ENCODE measurements at places on chromosomes 13 and 19.

GRCh38 chr13:112998521-112999280 lies 29.7 kb downstream of the MCF2L start:
- DNase-seq: no peak

GRCh38 chr13:67078062-67078461 lies 152.1 kb downstream of the PCDH9 start:
- no peak for DNase-seq

DNA sequence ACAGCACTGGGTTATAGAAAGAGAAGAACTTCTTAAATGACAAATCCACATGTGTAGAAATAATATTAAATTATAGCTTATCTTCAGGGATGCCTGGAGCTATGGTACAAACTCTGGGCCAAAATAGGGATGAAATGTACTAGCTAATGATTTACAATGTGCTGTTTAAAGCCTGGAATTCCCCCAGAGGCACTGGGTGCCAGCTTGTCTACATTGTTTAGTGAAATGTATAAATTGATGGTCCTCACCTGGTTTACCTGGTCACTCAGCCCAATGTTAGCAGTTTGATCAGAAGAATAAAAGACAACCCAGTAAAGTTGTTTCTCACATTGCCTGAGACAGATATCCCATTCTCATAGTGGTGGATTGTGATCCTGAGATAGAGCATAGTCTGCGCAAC lies 597.2 kb downstream of the DIAPH3 start:
- DNase-seq: no peak

DNA sequence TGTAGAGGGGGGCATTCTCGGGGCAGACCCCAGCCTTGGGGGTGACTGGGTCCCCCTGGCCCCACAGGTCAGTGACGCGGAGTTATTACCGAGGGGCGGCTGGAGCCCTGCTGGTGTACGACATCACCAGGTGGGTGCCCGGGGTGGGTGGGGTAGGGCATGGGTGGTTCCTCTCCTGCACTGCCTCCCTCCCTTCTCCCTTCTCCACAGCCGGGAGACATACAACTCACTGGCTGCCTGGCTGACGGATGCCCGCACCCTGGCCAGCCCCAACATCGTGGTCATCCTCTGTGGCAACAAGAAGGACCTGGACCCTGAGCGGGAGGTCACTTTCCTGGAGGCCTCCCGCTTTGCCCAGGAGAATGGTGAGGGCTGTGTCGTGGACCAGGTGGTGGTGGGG lies 5.7 kb downstream of the RAB4B start:
- DNase-seq: no peak

GRCh38 chr13:113658836-113659235 lies 838 bp upstream of the ATP4B start:
- no peak for DNase-seq

GRCh38 chr13:33751151-33751550 lies 66.8 kb upstream of the RFC3 start:
- DNase-seq: no peak

- DNase-seq: peak; percentile 87
These were observed 45.2 kb downstream of the CDADC1 start for GRCh38 chr13:49292742-49293486.

DNA sequence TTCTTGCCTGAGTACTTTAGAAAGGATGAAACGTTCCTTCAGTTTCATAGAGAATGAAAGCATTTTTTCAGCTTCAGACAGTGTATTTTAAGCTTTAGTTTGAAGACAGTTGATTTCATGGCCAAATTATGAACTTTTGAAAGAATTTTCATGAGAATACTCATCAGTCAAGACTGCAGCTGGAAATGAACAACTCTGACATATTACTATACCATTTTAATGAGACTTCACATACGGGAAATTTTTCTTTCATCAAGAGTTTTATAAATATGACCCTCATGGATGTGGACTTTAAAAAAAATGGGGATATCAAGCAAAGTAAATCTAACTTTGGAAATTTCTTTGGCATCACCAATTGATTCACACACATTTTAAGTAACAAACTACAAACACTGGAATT lies 6.4 kb downstream of the LATS2 start:
- no peak for DNase-seq

DNA sequence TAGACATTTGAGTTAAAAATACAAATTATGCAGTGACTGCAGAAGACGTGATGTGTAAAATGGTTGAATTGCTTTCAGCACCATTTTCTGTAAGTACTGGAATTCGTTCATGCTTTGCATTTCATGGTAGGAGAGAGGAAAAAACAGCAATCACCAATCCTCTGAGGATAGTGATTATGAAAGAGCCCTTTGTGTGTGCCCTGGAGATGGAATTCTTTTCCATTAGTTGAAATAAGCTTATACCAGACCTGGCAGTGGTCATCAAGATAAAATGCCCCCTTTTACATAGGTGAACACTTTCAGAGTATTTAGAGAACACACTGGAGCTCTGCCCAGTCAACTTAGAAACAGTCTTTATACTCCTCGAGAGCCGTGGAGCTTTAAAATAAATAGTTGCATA lies 1.7 kb downstream of the CNMD start:
- no peak for DNase-seq

DNA sequence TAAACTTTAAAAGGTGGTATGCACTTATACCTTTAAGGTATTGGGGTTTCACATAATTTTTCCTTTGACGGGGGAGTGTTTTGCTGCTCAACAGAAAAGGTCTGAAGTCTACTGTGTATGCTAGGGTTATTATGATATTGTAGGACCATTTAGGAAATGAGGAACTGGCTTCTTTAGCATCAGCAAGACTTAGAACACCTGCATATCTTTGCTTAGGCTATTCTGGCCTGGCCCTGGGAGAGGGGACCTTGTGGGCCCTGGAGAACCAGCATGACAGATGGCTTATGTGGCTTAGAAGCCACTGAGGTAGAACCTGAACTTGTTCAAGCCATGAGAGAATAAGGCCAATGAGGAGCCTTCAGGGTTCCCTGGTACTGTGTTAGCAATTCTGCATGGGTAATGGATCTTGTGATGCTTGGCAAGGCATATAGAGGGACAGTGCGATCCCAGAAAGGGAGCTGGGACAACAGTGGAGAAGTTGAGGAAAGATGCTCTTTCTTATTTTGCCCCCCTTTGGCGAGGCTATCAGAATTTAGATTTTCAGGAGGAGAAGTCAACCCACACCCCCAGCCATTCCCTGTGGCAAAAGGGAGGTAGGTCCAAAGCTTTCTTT lies 4.3 kb downstream of the RGCC start:
- no peak for DNase-seq

GRCh38 chr13:75904012-75904411 lies 267.9 kb downstream of the LMO7 start:
- no peak for DNase-seq

DNA sequence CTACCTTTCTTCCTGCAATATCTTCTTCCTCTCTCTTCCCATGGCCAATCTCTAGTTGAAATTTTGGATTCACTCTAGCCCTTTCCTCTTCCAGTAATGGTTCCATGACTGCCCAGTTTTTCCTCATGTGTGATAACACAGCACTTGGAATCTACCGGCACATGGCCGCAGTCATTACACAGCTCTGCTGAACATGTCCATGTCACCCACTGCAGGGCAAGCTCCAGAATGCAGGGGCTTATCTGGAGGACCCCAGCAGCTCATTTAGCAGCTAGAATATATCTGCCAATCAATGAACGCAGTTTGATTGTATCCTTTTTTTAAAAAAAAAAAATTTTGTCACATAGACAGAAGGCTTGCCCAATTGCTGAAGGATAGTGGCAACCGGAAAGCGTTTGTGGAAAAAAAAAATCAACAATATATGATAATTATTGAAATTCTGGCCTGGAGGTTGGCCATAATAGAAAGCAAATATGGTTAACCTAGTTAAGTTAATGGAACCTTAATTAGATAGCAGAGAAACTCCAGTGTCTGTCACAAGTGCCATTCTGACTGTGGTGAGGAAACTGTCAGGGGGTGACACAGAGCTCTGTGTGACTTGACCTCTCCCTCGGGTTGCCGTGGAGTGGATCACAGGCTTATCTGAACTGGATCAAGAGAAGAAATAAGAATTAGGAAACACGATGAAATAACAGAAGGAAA lies 426.7 kb downstream of the LIG4 start:
- DNase-seq: no peak

DNA sequence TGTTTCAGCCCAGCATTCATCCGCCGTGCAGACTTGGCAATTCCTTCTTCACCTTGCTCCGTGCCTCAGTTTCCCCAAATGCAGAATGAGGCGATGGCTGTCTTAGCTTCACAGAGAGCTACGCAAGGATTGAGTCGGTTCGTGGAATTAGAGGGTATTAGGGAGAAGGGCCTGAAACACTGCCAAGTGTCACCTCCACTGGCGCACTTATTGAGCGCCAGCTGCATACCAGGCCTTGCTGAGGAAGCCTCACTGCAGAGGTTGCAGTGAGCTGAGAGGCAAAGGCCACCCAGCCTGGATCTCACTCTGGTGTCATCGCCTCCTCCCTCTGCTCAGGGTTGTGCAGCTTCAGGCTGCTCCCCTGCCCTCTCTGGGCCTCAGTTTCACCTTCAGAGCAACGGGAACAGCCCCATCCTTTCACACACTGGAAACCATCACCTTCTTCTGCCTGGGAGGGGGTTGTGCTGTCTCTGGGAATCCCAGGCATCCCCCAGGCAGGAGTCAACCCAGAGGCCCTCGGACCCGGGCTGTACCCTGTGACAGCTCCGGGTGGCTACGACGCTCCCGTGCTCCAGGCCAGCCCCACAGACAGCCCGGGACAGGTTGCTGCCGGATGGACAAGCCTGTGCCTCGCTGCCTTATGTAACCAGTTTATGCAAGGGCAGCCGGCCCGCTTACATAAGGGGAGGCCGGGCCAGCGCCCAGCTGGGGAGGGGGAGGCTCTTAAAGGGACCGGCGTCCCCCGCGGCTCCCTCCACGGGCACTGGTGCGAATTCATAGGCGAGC lies 31.9 kb downstream of the NFIC start:
- no peak for DNase-seq

GRCh38 chr19:7149956-7150705 lies 80.6 kb downstream of the ZNF557 start:
- no peak for DNase-seq

DNA sequence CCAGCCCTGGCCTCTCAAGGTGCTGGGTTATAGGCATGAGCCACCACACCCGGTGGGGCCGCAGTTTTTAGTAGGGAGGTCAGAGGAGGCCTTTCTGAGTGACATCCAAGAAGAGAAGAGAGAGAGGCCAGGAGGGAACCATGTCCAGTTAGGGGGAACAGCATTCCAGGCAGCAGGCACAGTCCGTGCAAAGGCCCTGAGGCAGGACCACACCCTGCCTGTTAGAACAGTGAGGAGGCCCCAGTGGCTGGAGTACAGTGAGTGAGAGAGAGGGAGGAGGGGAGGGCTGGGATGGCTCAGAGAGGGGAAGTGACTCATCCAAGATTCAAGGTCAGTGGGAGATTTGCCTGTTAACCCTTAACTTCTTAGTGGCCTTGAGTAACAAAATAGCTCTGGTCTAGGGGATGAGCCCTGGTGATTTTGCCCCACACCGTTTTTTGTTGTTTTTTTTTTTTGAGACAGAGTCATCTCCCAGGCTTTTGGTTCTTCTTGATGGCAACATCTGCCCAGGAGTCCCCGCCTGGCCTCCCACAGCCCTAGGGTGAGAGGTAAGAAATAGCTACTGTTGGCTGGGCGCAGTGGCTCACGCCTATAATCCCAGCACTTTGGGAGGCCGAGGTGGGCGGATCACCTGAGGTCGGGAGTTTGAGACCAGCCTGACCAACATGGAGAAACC lies 2.7 kb upstream of the PLIN3 start:
- peak; percentile 84 for DNase-seq

- no peak for DNase-seq
These were observed 823 bp upstream of the ZNF567 start for GRCh38 chr19:36686365-36687213.

DNA sequence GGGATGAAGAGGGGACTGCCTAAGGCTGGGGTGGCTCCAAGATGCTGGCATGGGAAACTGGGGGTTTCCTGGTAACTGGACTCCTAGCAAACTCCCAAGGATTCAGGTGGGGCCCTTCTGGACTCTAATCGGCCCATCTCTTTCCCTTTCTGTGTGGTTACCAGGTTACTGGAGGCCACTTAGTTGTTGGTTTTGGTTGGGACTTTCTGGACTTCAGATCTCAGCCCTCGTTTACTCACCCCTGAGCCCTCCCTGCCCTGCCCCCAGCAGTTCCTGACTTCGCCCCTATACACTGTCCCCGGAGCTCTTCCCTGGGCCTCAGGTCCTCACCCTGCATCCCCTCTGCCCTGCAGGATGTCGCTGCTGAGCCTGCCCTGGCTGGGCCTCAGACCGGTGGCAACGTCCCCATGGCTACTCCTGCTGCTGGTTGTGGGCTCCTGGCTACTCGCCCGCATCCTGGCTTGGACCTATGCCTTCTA lies 328 bp downstream of the CYP4F12 start:
- DNase-seq: no peak

GRCh38 chr13:51922771-51923480 lies 61.2 kb downstream of the CCDC70 start:
- DNase-seq: no peak

GRCh38 chr19:14375582-14376291 lies 5.5 kb upstream of the ADGRE5 start:
- DNase-seq: no peak

GRCh38 chr19:31377736-31378135 lies 28.5 kb upstream of the TSHZ3 start:
- DNase-seq: no peak

- DNase-seq: peak; percentile 94
These were observed 764.4 kb downstream of the LIG4 start for GRCh38 chr13:107450931-107451330.

GRCh38 chr13:106922384-106922783 lies 354.4 kb upstream of the ARGLU1 start:
- no peak for DNase-seq

GRCh38 chr19:35403116-35403760 lies 32.4 kb downstream of the GPR42 start:
- no peak for DNase-seq

DNA sequence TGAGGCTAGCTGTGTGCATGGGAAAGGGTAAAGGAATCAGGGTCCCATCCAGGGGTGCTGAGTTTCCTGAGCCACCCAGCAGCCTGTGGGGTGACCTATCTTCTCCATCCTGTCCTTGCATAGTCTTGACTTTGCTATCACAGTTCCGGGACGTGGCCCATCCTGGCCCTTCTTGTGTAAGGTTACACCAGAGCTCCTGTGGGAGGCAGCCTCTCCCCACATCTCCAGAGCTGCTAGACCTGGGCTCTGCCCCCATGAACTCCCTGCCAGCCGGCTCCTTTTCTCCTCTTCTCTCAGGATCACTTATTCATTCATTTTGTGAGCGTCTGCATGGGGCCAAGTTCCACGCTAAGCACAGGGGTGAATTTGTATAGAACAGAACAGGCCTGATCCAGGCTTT lies 238.9 kb downstream of the TSHZ3 start:
- DNase-seq: no peak

DNA sequence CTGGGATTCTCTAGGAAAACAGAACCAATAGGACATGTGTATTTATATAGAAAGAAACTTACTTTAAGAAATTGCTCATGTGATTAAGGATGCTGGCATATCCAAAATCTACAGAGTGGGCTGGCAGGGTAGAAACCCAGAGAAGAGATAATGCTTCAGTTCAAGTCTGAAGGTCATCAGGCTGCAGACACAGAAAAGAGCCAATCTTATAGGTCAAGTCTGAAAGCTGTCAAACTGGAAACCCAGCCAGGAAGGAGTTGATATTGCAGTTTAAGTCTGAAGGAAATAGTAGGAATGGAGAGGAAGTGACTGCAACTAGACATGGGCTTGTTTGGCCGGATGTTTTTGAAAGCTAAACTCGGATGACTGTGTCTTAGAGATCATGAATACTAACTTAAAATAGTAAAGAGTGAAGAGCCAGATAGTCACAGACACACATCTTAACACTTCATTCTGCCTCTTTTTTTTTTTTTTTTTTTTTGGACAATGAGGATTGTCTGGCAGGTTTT lies 125.3 kb upstream of the GPC6 start:
- DNase-seq: no peak

GRCh38 chr13:44809190-44809589 lies 180.1 kb downstream of the NUFIP1 start:
- no peak for DNase-seq
